ENCODE measurements at places on chromosomes 13 and 19.

GRCh38 chr19:903266-903797, 9.7 kb downstream of the R3HDM4 start:
- DNase-seq, result no peak

DNA sequence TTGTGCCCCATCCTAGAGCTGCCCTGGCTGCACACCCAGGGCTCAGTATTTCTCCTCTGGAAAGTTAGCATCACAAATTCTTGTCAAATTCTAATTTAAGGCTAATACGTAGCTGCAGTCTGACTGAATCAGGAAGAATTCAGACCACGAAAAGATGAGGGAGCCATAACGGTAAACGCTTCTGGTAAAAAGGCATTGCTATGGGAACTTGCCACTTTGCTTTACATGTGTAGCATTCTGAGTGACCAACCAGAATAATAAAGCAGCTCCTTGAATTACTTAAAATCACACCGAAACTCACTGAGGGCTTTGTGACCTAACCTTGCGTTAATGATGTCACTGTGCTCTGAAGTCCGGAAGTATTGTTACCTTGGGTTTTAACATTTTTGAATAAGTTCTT, 286.6 kb upstream of the TMTC4 start:
- DNase-seq, result no peak

DNA sequence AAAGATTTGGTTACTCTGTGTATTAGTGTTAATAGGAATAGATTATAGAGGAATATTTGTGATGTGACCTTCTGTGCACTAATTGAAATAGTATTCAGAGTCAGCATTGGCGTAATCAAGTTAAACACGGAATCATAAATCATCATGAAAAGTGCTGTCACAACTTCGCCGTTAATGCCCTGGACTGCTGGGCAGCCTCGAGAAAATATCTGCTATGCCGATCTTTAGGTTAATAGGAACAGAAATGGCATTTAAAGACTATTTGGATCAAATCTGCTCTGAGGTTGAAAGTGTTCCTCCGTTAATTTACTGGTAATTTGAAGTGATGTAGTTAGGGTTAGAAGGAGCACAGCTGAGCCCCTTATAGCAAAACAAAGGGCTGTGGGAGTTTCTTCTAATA, 219.0 kb downstream of the MZT1 start:
- DNase-seq, result no peak

DNA sequence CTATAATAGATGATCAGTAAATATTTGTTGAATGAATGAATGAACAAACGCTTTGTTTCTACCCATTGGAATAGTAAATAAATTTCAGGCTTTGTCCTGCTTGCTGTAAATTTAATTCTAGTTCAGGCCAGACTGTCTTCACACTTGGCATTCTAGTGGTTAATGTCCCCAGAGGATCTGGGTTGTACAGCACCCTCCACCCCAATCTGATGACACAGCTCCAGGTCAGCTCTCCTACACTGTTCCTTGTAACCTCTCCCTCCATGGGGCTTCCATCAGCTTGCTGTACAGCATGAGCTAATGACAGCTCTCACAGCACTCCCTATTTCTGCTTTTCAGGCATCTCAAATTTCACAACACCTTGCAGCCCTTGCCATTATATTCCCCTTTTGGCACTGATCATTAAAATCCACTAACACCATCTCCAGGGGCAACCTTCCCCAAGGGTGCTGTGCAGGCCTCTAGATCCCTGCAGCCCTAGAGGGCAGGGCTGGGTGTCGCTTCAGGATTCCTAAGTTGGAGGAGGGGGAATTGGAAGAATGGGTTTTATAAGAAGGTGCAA, 12.7 kb upstream of the KL start:
- no peak for DNase-seq

DNA sequence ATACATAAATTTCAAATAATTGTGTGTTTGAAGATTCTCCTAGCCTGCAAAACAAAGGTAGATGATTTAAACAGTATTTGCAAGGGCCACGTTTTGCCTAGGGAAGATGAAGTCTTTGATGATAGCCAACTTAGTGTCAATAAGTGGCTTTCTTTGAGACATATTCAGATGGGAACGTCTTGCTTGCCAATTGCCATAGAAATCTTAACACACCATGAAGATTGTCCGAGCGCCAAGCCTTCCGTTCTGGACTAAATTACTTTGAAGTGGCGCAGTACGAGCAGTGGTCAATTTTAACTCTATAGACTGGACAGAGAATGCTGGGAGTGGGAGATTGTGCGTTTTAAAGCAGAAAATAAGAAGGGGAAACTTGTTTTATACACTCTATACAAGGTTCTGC, 9.9 kb downstream of the ZIC5 start:
- no peak for DNase-seq

DNA sequence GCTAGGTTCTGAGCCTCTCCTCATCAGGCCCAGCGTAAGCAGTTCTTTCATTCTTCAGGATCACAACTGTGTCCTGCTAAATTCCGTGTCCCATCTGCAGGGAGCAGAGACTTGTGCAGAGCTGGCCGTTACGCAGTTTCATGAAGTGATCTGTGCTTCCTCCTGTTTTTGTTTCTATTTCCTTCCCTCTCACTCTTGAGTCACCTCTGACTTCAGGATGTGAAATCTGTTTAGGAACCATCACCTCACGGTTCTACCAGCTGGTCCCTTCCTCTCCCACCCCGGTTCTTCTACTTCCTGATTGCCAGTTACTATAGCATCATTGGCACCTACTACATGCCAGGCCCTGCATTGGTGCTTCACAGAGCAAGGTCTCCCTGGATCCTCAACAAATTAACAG, 8.5 kb downstream of the MAU2 start:
- DNase-seq, result no peak

- no peak for DNase-seq
These were observed 864.3 kb upstream of the ATXN8OS start for GRCh38 chr13:69243366-69243765.

DNA sequence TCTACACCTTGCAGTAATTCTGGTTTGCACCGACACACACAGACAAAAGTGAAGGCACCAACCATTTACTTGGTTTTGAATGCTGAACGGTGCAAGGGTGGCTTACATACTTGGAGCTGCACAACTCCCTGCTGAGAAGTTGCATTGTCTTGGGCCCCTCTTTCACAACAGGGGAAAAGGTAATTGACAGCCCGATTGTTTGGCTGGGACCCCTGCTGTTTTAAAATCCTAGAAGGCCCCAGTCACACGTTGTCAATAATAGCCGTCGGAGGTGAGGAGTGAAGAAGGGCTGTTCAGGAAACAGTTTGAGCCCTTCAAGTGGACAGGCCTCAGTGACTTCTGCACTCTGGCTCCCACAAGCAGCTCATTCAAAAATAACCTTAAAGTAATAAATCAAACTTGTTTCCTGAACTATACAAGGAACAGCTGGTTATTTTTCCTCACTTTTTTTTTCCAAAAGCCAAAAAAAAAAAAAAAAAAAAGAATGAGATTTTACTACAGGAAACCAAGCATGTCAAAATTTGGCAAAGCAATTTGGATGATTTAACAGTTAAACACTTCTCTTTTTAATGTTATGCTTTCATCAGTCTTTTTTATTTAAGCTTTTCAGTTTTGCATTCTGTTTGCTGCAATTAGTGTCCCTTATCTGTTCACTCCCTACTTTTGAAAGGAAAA, 19.0 kb upstream of the SPRY2 start:
- no peak for DNase-seq

GRCh38 chr13:101917475-101917810, 465.0 kb downstream of the ITGBL1 start:
- no peak for DNase-seq

- no peak for DNase-seq
These were observed 3.1 kb downstream of the FGF9 start for GRCh38 chr13:21673789-21674489.
